ENCODE measurements at places on chromosomes 6 and 20.

GRCh38 chr6:15375638-15376290 is 129.9 kb downstream of the JARID2 start:
- DNase-seq, result no peak

GRCh38 chr6:15893556-15894253 is 230.9 kb upstream of the DTNBP1 start:
- DNase-seq, result no peak

- DNase-seq, result no peak
These were observed 5.6 kb downstream of the FOXC1 start for GRCh38 chr6:1615151-1615852.

GRCh38 chr20:50848846-50849673 is 54.2 kb downstream of the BCAS4 start:
- peak; percentile 49 for DNase-seq

DNA sequence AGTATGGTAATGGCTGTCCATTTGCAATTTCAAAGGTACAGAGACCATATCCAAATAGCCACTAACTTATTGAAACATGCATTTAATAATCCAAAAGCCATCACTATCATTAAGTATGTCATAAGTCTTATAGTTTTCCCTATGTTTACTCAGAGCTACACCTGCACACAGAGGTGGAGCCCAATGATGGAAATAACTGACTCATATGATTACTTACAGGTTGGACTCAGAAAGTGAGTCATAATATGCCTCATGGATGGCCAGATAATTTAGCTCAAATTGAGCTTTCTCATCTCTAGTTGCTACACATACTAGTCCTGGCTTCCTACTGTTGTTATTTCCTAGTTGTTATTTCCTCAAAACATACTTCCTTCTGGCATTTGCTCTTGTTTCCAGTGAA is 104.4 kb upstream of the KHDRBS2 start:
- DNase-seq, result no peak

GRCh38 chr20:1062334-1063010 is 55.9 kb upstream of the PSMF1 start:
- no peak for DNase-seq

GRCh38 chr6:146870760-146871159 is 272.0 kb downstream of the ADGB start:
- DNase-seq, result no peak

- DNase-seq, result no peak
These were observed 1.5 kb downstream of the SERPINB1 start for GRCh38 chr6:2839982-2840748.

- no peak for DNase-seq
These were observed 174.9 kb downstream of the ANKRD60 start for GRCh38 chr20:58053391-58054055.

GRCh38 chr6:139109558-139109957 is 25.3 kb upstream of the HECA start:
- no peak for DNase-seq

DNA sequence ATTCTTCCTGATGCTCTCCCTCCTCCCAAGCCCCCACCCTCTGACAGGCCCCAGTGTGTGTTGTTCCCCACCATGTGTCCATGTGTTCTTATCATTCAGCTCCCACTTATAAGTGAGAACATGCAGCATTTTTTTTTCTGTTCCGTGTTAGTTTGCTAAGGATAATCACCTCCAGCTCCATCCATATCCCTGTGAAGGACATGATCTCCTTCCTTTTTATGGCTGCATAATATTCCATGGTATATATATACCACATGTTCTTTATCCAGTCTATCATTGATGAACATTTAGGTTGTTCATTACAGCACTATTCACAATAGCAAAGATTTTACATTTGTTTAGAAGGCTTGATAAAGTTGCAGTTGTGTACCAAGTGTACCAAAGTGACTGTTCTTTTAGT is 57.9 kb downstream of the KCNS1 start:
- DNase-seq, result no peak

DNA sequence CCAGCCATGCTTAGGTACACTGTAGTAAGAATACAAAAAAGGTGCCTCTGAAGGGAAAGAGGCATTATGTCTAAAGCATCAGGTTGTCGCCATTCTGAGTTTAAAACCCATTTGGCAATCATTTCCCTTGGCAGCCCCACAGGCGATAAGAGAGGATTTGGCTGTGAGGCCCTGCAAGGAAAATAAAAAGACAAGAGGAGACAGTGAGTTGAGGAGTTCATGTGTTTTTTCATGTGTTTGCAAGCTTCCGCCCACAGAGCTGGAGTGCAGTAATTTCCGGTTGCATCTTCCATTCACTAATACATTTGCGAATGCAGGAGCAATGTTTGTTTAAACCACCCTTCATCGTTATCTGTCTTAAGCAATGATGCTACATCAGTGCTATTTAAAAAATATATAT is 138.5 kb upstream of the SOX4 start:
- no peak for DNase-seq
